Substantia nigra (tissue), 51 donors: ENCODE measurements at places on chromosomes 6 and 20.
A peak's percentile ranks its signal among the peaks of the same experiment; 100 is the strongest.

DNA sequence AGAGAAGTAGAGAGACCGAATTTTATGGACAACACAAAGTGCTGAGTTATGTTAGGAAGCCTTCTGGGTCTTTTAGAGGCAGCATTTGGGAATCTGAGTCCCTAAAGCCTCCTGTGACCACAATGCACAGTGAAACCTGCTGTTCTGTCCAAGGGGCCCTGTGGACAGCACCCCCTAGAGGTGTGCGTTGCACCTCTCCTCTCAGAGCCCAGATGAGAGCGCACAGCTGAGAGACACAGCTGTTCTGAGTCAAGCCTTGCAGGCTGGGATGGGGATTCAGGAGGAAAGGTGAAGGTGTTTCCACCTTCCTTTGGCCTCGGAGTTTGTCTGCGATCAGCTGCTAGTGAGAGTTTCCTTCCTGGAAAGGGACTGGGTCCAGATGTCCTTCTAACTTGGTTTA is 13.0 kb downstream of the PCK1 start:
- DNase-seq, result no peak

GRCh38 chr6:17972074-17972952 is 15.1 kb downstream of the KIF13A start:
- DNase-seq, result no peak

- DNase-seq, result no peak
These were observed 97.5 kb downstream of the DLL1 start for GRCh38 chr6:170193326-170193821.

- no peak for DNase-seq
These were observed 193.1 kb downstream of the DOK5 start for GRCh38 chr20:54668271-54669039.

DNA sequence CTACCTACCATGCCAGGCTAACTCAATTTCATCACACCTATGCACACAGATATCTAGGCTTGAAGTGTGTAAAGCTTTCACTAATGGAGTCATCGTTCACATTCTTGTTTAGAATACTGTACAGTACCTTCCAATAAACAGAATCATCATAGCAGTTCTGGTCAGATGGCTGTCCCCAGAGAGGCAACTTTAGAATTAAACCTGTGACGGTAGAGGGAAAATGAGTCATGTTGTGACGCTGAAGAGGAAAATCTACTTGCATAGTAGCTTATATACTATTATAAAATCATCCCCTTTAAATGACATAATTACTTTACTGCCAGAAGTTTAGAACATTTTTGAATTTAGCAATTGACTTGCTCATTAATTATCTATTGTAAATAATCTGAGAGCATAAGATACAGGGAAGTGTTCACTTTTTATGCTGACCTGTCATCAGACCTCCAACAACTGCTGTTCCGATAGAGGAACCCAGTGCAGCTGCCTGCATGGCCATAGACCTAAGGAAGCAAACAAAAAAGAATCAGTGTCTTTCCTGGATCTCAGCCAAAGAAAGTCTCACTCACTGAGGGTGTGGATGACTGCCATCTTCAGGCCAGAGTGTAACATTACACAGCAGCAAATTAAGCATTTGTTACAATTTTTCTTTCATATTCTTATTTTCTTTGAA is 29.8 kb downstream of the RHAG start:
- no peak for DNase-seq

DNA sequence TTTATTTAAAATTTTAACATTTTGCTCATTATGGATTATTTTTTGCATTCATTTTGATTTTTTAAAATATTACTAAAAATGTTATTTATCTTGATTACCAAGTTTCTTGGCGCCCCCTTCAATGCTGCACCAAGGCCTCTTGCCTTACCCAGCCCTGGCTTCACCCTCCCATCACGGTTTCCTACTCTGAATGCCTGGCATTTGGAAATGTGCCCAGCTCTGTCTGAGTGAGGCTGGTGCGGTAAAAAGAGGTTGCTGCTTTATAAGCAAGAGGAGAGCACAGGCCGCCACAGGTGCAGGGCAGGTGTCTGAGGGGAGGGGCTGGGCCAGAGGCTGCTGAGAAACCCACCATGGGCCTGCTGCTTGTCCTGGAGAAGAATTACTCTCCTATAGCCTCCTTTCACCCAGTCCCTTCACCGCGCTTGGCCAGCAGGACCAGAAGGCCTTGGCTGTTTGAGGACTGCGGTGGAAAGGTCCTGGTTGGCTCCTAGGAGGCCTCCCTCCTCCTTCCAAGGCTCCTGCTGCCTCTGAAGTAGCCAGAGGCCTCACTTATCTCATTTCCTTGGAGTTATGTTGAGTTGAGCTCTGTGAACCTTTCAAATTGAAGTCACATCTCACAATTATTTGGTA is 62.6 kb downstream of the BANF2 start:
- no peak for DNase-seq

DNA sequence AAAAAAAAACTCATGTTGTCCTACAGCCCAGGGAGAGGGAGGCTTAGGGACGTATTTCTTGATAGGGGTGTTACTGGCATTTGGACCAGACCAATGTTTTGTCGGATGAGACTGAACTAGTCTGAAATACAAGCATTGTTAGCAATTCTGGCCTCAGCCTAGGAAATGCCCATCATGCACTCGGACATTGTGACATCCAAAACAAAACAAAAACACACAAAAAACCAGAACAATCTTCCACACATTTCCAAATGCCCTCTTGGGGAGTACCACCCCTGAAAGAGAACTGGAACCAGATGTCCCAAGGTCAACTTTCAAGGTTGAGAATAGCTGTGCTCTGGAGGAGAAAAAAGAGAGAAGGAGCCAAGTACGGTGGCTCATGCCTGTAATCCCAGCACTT is 299.1 kb upstream of the JARID2 start:
- no peak for DNase-seq

GRCh38 chr6:136609873-136610706 is 59.9 kb upstream of the MAP7 start:
- no peak for DNase-seq

GRCh38 chr20:62231292-62231691 is 7.0 kb upstream of the OSBPL2 start:
- no peak for DNase-seq

DNA sequence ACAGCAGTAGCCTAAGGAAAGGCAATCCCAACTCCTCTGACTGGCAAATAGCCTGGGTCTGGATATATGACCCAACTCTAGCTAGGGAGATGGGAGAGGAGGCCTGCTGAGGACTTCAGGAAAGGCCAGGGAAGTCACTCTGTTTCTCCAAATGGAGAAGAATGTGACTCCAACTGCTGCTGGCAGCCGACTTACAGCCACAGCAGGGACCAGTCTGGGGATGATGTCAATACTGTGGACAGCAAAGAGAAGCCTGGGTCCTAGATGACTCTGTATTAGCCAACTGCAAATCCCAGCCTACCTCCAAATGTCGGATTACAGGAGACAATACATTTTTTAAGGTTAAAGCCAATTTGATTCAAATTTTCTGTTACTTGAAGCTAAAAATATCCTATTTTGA is 232.6 kb downstream of the FOXC1 start:
- DNase-seq, result no peak

DNA sequence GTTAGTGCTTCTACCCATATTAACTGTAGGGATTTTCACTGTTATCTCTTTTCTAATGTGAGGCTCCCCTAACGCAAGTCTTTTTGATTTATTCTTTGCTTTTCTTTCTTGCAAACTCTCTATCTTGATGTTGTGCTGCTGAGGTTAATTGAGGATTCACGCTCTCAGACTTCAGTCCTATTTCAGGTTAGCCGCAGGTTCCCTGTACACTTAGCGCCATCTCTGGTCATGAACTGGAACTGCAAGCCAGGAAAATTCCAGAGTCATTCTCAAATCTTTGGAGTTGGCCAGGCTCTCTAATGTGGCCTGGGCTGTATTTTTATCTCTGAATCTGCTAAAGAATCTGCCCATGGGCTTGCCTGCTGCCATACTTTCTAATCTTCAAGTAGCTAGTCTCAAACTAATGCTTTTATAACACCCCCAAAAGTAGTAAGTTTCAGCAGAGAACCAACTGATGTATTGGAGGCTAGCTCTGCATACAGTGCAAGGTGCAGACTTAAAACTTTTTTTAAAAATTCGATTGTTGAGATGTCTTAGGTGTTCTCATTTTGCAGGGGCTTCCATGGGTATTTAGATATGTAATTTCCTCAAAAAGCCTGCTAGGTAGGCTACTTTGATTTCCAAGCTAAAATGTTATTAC is 91.1 kb upstream of the OPRM1 start:
- DNase-seq, result peak; percentile 1

DNA sequence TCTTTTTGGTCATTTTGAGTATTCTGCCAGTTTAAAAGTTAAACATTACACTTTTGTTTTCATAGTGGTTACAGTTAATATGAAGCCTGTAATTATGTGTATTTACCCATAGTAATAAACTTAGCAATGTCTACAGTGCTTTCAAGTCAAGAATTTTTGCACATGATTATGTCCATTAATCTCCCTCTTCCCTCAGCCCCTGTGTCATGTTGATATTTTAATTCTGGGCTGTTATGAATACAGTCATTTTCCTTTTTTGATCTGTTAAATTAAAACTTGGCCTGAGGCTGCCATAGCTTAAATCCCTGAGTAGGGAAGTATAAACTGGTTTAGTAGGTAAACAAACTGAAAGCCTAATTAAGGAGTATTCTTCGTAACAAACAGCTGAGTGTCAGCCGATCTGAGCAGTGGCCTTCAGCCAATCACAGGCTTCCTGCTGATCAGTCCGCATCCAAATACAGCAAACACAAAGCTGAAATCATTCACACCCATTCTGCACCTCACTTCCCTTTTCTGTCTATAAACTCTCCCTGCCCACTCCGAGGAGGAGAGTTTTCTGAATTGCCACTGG is 9.5 kb upstream of the SFT2D1 start:
- DNase-seq, result no peak

GRCh38 chr6:141667580-141668309 is 465.0 kb upstream of the GJE1 start:
- DNase-seq, result no peak

GRCh38 chr6:44926556-44926955 is 401.6 kb upstream of the RUNX2 start:
- DNase-seq, result no peak

GRCh38 chr20:34069341-34070078 is 42.5 kb downstream of the EIF2S2 start:
- peak; percentile 67 for DNase-seq

GRCh38 chr20:62927128-62927705 is 912 bp upstream of the DIDO1 start:
- no peak for DNase-seq

GRCh38 chr6:154485815-154486214 is 24.7 kb downstream of the CNKSR3 start:
- no peak for DNase-seq

GRCh38 chr6:151005164-151005563 is 139.7 kb downstream of the MTHFD1L start:
- DNase-seq, result no peak

GRCh38 chr20:2357114-2357513 is 23.6 kb upstream of the TGM6 start:
- DNase-seq, result no peak

GRCh38 chr20:43781215-43781614 is 54.4 kb upstream of the GTSF1L start:
- no peak for DNase-seq

DNA sequence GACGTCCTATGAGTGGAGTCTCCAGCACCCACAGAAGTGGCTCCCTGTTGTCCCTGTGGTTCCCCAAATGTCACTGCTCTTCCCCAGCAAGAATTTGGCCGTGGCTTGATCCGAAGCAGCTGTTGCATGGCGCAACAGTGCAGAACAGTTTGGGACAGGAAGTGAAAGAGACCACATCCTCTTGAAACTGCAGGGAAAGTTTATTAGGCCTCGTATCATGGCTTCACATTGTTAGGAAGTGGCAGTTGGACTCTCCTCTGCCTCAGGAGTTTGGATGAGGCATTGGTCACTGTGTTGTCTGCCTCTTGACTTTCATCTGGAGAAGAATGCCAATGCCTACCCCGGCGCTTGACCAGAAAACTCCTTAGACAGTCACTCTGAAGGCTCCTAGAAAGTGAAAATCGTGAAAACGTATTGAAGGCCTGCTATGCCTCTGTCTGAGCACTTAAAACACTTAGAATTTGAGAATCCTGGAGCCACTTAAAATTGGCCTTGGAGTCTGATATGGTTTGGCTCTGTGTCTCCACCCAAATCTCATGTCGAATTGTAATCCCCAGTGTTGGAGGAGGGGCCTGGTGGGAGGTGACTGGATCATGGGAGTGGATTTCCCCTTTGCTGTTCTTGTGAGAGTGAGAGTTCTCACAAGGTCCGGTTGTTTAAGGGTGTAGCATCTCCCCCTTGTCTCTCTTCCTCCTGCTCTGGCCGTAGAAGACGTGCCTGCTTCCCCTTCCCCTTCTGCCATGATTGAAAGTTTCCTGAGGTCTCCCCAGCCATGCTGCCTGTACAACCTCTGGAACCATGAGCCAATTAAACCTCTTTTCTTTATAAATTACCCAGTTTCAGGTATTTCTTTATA is 334.9 kb upstream of the JARID2 start:
- peak; percentile 25 for DNase-seq
